NCI-H1436 treated with DMSO at 0.1 percent for 48 hours (cell line): ENCODE measurements at places on chromosomes 11 and 22.
A peak's percentile ranks its signal among the peaks of the same experiment; 100 is the strongest.

DNA sequence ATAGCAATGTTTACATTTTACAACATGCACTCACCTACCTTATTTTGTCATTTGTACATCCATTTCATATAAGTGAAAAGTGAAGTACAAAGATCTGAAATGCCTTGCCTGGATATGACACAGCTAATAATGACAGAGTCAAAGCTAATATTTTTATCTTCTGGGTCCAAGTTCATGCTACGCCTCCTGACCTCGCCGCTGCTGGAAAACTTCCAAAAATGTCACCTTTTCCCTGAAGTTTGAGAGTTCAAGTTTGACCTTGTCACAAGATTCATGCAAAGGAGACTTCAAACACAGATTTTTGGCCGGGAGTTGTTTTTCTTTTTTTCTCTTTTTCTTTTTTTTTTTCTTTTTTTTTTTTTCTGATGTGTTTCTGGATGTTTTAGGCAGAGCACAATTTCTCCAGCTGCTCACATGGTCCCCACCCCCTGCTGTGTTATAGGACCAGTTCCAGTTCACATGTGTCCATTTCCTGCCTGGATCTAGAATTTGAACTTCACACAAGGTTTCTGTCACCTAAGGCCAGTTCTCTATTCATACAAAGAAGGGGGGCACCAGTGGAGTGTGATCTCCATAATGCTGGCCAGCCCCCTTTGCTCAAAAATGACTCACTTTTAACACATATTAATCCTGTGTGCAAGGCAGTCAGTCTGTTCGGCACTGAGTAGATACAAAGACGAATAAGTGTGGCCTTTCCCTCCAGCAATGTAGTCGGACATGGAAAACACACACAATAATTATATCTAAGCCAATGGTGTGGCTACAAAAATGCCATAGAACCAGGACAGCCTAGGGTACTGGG, 546.8 kb downstream of the BUD13 start:
- DNase-seq: no peak

DNA sequence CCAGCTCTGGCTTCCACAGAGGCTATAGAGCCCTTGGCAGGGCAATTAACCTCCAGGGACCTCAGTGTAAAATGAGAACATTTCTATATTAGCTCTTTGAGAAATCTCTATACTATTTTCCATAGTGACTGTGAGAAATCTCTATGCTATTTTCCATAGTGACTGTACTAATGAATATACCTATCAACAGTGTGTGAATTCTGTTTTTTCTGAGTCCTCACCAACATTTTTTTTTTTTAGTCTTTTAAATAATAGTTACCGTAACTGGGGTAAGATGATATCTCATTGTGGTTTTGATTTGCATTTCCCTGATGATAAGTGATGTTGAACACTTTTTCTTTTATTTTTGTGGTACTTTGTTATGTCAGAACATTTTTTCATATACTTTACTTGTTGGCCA, 7.0 kb upstream of the MTNR1B start:
- no peak for DNase-seq

DNA sequence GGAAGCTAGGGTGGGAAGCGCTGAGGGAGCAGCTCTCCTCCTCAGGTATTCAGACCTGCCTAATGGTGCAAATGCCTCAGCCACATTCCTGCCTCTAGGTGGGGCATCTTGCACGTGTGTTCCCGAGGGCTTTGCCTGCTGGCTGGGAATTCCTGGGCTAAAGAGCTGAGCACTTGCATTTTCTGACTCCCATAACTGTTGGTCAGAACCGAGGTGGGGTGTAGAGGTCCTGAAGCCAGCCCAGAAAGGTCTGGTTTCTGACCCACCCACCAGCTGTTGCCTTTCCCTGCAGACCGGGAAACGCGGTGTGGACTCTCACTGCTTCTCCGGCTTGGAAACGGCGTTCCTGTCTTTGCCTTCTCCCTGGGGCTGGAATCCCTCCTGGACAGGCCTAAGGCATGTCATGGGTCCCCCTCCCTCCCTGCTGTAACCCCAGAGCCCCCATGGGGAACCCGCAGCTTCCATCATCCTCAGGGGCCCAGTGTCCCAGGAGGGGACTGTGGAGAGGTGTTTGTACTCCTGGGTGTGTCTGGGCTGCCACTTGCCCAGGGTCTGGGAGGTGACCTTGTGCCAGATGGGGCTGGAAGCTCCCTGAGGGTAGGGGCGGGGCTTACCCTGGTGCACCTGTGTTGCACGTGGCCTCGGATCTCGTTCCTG, 24.0 kb upstream of the SMIM38 start:
- no peak for DNase-seq

DNA sequence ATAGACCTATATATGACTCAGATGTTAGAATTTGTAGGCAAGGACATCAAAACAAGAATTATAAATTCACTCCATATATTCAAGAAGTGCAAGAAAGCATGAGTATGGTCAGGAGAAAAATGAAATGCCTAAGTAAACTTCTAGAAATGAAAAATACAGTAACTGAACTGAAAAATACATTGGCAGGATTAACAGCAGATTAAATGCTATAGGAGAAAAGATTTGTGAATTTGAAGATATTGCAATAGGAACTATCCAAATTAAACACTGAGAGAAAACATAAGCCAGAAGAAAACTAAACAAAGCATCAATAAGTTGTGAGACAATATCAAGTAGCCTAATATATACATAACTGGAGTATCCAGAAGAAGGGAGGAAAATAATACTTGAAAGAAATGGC, 46.6 kb upstream of the TMEM45B start:
- no peak for DNase-seq

- no peak for DNase-seq
Observed at GRCh38 chr22:25061605-25062376, 109.3 kb downstream of the KIAA1671 start.

DNA sequence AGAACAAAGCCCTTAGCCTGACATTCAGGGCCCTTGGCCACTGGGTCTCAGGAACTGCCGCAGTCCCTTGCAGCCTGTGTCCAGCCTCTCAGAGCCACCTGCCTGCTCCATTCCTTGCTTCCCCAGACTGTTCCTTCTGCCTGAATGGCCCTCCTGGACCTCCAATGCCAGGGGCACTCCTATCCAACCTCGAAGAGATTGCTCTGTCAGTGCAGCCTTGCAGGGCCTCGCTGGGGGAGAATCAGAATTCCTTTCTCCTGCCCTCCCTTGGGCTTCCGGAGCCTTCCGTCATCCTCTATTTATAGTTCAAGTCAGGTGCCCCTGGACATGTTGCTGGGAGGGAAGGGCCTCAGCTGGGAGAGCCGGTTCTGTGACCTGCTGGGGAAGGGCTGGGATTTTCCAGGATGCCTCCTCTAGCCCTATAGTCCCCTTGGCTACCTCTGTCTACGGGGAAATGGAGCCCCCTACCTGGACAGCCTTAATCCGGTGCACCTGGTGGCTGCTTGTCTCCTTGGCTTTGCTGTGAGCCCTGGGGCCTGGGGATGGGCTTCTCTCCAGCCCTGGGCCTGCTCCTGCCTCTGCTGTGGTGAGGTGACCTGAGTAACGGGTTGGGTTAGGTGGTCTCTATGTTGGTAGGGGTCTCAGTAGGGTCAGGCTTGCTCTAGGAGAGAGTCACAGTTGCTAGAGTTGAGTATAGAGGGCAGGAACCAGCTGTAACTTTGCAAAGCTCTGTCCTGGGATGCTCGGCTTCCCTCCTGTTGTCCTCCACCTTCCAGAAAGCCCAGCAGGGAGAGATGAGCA, 45.9 kb upstream of the SYT7 start:
- no peak for DNase-seq

GRCh38 chr11:34650528-34650927, 29.6 kb downstream of the EHF start:
- no peak for DNase-seq

GRCh38 chr11:115676206-115676605, 172.0 kb upstream of the CADM1 start:
- DNase-seq: peak; percentile 20

- no peak for DNase-seq
Observed at GRCh38 chr11:90113541-90113940, 20.9 kb upstream of the NAALAD2 start.

DNA sequence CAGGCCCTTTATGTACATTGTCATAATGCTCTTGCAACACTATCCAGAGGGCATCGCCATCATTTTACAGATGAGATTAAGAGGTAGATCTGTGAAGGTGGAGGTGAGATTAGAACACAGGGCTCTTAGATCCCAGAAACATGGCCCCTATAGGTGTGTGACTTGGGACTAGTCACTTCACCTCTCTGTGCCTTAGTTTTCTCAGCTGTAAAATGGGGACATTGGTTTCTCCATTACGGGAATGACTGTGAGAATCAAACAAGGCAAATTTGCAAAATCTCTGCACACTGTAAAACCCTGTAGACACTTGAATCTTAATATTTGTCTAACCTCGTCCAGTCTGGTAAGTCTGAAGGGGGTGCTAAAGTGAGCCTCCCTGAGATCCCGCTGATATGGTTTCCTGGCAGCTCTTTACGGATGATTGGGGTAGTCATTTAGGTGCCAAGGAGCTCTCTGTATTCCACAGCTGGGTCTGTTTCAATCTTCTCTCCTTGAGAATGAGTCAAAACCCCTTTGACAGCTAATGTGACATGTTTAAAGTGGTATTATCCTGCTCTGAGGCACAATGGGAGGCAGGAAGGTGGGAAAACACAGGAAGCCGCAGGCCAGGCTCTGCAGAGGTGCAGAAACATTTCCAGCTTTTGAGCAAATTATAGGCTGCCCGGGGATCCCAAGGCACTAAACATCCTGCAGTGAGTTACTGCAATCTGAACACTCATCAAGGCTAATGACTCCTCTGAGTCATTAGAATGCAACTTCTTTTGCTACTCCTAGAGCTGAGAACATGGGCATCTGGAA, 140.8 kb downstream of the CCDC81 start:
- DNase-seq: no peak

DNA sequence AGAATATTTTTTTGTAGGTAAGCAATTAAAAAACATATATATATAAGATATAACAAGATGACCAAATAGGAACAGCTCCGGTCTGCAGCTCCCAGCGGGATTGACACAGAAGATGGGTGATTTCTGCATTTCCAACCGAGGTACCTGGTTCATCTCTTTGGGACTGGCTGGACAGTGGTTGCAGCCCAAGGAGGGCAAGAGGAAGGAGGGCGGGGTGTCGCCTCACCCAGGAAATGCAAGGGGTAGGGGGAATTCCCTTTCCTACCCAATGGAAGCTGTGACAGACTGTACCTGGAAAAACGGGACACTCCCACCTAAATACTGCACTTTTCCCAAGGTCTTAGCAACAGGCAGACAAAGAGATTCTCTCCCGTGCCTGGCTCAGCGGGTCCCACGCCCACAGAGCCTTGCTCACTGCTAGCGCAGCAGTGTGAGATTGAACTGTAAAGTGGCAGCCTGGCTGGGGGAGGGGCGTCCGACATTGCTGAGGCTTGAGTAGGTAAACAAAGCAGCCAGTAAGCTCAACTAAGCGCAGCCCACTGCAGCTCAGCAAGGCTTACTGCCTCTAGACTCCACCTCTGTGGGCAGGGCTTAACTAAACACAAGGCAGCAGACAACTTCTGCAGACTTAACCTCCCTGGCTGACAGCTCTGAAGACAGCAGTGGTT, 163.8 kb downstream of the CWF19L2 start:
- no peak for DNase-seq

DNA sequence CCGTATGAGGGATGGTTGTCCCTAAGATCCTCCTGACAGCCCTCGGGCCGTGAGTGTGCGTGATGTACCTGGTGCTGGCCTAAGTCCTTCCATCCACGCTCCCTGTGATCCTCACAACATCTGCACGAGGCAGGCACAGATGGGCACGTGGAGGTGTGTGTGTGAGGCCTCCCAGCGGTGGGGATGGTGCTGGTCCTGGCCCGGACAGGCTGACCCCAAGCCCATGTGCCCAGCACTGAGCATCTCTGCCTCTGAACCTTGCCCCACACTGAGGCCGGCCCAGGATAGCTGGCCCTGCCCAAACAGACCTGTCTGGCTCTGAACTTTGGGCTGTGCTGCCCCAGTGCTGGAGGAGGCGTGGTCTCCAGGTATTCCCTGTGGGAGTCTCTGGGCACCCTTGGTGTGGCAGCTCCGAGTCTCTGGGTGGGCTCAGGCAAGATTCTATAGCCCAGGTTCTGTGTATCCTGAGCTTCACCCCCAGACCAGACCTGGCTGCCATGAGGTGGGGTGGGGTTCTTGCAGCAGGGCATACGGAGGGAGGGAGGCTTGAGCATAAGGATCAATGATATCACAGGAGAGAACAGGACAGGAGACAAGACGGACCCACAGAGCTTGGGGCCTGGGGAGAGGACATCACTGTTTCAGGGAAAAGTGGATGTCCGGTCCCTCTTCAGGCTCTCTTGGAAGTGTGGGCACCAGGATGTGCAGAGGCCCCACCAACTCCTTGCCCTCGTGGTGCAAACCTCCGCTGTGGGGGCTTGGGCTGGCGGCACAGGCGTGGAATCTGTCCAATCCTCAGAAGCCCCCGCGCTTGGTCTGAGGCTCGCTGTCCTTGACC, 881.8 kb downstream of the BRD1 start:
- no peak for DNase-seq

GRCh38 chr11:76321340-76321739, 59.6 kb downstream of the THAP12 start:
- DNase-seq: no peak

DNA sequence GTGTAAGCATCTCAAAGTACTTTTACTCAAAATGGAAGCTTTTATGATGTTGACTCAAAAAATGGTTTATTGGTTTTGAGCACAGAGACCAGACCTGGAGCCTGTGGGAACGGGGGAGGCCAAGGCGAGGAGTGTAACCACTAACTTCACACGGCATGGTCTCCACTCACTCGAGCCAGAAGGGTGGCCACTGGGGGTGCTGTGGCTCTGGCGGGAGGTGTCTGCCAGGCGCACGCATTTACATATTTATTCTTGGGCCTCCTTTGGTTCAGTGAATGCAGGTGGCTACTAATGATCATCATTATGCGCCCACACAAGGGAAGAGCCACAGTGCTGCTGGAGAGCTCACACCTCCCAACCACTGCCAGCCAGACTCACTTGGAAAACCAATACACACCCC, 64.6 kb downstream of the FLRT1 start:
- DNase-seq: no peak

GRCh38 chr11:91795139-91795887, 429.3 kb upstream of the FAT3 start:
- no peak for DNase-seq

GRCh38 chr11:63769042-63769713, 603 bp upstream of the ZFTA start:
- DNase-seq: no peak

- no peak for DNase-seq
Observed at GRCh38 chr11:114059984-114060391, 477 bp downstream of the ZBTB16 start.

DNA sequence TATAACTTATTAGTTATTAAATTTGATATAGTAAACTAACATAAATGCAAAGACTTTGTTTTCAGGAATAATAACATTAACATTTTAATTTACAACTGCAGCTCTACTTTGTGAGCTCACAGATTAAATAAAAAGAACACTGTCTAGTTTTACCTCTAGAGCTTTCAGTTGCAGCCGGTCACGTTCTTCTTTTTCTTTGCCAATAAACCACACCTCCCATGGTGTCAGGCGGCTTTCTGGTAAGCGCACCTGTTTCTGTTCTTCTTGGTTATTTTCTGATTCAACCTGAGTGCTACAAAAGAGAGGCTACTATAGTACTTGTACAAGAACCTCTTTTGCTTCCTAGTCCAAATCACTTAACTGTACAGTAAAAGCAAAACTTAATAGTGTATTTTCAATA, 5.8 kb downstream of the CCDC34 start:
- DNase-seq: no peak
